ENCODE measurements at places on chromosomes 7 and 10.
A peak's percentile ranks its signal among the peaks of the same experiment; 100 is the strongest.

DNA sequence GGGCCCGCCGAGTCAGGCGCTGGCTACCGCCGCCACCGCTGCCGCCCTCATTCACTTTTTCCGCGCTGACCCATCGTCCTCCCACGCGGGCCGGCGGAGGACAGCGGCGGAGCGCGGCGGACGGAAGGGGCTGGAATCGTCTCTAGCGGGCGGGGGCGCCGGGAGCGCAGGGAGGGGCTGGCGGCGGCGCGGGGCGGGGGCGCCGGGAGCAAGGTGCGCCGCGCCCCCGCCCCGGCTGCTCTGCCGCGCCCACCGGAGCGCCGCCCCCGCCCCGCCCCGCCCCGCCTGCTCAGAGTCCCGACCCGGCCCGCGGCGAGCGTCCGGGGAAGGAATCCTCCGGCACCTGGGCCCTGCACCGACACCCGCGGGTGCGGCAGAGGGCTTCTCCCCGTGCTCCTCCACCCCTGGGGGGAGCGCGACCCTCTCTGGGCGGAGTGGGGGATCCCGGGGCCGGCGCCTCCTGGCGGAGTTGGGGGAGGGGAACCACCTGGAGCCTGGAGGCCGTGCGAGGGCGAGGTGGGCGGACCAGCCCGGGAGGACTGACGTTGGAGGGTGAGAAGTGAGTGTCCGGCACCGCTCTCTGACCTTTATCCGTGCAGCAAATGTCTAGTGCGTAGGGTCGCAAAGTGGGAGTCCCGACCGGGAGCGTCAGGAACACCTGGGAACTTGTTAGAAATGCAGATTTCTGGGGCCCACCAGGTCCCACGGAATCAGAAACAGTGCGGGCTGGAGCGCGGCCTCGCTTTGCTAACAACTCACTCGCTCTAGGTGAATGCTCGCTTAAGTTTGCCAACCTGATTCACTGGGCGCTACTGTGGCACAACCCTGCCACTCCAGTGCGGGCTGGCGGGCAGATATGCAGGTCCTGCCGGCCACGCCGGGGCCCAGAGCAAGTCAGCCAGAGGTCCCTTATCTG lies at the start of gene COBL:
TSS of gene COBL (minus strand) at position 144 of the 916 bp plus-strand sequence. CDS start 176 bp downstream, outside the sequence.
- DNase-seq: no peak

DNA sequence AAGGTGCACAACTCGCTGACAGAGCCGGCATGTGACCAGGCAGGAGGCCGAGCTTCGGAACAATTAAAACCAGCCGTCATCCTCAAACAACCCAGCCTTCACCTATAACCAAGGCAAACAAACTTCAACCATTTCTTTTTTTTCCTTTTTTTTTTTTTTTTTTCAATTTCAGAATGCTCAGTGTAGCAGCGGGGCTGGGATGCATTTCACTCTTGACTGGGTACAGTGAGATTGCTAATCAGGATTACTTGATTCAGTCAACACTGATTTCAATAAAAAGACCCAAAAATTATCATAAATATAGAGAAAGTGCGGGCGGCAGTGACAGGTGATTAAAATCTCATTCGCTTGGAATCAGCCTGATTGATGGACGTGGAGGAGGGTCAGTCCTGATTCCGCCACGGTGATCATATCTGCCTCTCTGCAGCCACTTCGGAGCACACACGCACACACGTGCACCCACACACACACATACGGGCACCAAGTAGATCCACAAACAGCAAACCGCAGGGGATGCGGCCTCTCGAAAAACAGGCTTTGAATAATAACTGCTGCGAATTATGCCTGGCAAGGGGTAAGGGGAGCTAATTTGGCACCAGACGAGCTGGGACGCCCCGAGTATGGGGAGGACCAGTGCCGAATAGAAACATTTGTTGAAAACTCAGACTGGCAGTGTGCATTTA lies 31.2 kb downstream of the EBF3 start:
- DNase-seq: no peak

- DNase-seq: no peak
Measured at GRCh38 chr7:47682874-47683273, 101.0 kb upstream of the TNS3 start.

DNA sequence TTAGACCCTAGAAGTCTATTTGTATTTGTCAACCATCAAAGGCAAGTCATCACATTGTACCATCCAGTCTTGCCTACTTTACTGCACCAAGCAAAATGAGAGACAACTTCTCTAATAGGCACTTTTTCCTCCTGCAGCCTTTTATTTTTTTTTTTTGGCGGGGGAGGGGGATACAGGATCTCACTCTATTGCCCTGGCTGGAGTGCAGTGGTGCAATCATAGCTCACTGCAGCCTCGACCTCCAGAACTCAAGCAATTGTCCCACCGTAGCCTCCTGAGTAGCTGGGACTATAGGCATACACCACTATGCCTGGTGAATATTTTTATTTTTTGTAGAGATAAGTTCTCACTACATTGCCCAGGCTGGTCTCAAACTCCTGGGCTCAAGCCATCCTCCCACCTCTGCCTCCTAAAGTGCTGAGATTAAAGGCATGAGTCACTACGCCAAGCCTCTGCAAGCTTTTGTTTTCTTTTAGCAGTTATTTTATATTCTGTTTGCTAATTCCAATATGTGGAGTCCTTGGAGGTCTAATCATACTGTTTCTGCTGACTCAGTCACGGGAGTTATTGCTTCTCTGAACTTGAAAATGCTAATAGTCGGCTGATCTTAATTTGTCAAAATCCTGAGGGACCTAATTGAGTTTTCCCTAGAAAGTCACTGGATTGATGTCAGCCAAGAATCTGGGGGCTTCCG lies 14.2 kb downstream of the KPNA7 start:
- no peak for DNase-seq

DNA sequence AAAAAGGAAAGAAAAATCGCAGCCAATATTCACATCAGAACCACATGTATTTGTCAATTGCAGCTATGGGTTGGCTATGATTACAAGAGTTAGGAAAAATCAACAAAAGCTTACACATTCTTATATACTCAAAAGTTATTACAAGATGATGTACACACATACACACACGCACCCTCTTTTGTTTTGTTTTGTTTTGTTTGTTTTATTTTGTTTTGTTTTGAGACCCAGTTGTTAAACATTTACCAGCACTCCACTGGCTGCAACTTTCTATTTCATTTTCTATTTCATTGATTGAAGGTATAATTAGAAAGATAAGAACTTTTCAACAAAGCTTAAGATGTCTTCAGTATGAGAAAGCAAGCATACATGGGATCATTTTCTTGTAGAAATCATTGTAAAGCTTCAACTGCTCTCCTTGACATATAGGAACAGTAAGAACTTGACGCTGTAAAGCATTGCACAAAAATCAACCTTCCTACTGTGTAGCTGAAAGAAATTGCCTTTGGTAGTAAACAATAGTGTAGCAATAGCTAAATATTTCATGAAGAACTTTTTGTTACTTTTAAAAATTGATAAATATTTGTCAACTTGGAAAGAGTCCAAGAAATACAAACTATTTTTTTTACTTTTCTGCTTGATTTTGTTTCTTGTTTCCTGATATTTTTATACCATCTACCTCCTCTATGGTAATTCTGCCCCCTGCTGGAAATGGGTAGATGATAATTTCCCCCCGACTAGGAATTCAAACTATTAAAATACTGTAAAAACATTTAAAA lies 205.9 kb downstream of the MBL2 start:
- no peak for DNase-seq

DNA sequence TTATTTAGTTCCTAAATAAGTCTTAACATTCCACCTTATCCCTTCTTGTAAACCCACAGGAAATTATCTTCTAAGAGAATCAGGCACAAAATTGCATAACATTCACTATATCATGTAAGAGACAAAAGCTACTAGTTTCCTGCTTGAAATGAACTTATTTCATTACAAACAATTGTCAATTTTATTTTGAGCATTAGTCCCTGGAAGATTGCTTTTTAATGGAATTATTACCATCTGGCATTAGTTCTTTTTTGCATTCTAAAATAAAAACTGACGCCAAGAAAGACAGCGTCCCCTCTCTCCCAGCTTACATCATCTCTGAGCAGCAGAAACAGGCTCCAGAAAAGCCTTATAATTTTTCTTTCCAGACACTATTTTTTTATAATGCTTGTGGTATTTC lies 121.8 kb downstream of the NOC3L start:
- no peak for DNase-seq

DNA sequence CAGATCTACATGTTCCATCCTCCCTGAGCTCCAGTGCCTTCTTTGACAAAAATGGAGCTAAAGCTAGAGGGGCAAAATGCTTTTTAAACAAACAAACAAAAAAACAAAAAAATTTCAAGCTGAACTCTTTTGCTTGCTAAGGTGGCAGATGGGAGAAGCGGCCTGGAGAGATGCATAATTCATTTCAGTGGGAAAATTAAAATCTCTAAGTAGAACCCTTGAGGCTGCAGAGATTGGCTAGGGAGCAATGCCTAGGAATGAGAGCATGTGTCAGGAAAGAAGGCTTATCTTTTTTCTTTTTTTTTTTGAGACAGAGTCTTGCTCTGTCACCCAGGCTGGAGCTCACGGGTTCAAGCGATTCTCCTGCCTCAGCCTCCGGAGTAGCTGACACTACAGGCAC lies 46.4 kb upstream of the SAMD8 start:
- no peak for DNase-seq

- no peak for DNase-seq
Measured at GRCh38 chr10:34137201-34137600, 677.9 kb downstream of the PARD3 start.

GRCh38 chr7:101308245-101309085 lies 13.1 kb downstream of the IFT22 start:
- DNase-seq: peak; percentile 29

- no peak for DNase-seq
Measured at GRCh38 chr10:113033991-113034390, 83.9 kb downstream of the TCF7L2 start.

- no peak for DNase-seq
Measured at GRCh38 chr10:73964743-73965142, 33.2 kb upstream of the VCL start.

- DNase-seq: no peak
Measured at GRCh38 chr7:36682102-36682501, 42.2 kb downstream of the AOAH start.

DNA sequence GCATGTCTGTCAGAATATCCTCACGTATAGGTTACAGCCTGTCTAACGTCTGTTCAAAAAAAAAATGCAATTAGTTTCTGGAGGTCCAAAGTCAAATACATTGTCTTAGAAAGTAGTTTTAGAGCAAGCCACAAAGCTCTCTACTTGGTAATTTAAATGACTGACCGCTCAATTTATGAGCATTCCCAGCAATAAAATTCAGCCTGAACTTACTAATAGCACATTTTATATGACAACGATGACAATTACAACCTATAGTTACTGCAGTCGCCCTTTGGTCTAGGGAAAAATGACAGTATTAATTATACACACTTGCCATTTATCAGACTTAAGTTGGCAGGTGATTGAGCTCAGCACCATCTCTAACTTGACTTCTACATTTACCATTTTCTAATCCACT lies 425.8 kb upstream of the STEAP1 start:
- DNase-seq: no peak

DNA sequence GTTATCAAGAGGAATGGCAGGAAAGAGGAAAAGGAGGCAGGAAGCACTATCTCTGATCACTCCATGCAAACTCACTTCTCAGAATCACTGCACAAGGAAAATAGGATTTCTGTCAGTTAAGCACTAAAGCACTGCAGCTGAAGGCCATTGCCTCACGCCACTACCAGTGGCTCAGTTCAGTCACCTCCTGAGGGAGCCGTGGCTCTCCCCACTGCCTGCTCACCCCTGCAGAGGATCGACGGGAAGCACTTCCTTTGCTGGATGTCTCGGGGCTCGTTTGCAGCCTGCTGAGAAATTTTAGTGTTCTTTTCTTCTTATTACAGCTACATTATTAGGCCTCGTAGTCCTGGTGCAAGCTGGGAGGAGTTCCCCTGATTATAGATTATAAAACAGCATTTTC lies 90.1 kb upstream of the ADCY1 start:
- no peak for DNase-seq

GRCh38 chr7:87961754-87962153 lies 27.7 kb downstream of the ADAM22 start:
- no peak for DNase-seq

GRCh38 chr10:71783917-71784678 lies 10.8 kb upstream of the VSIR start:
- no peak for DNase-seq

GRCh38 chr7:33986451-33986850 lies 81.1 kb downstream of the BMPER start:
- DNase-seq: no peak

- DNase-seq: no peak
Measured at GRCh38 chr10:89580243-89580642, 44.8 kb upstream of the SLC16A12 start.

Data from activated CD4-positive, alpha-beta T cell treated with anti-CD3 and anti-CD28 coated beads, Interleukin-2, amount 50 U/mL, for 24 hours (primary cell).